ENCODE measurements at places on chromosomes 2 and 18.

DNA sequence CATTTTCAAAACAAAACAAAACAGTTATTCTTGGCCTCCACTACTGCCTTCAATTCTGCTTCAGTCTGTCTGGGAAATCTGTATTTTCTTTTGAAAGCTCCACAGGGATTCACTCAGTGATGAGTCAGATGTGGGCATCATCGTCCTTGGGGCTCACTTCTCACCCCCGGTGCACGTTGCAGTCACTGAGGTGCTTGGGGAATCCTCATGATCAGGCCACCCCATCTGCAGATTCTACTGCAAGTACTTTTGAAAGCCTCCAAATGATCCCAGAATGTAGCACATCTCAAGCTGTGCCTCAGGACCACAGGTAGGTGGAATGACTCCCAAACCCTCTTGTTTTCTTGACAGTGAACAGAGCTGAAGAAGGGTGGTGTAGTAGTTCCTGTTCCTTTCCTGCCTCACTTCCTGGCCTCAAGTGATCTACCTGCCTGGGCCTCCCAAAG, 34.3 kb downstream of the LPIN2 start:
- DNase-seq, result no peak

GRCh38 chr2:126761256-126761980, 105.5 kb downstream of the GYPC start:
- no peak for DNase-seq

- no peak for DNase-seq
These were observed 108.0 kb upstream of the LDAH start for GRCh38 chr2:20930928-20931327.

- DNase-seq, result no peak
These were observed 650.4 kb downstream of the RNF144A start for GRCh38 chr2:7567646-7568045.

- no peak for DNase-seq
These were observed 15.7 kb upstream of the CDH7 start for GRCh38 chr18:65735155-65735554.

- no peak for DNase-seq
These were observed 10.7 kb downstream of the ARID5A start for GRCh38 chr2:96547203-96547641.

DNA sequence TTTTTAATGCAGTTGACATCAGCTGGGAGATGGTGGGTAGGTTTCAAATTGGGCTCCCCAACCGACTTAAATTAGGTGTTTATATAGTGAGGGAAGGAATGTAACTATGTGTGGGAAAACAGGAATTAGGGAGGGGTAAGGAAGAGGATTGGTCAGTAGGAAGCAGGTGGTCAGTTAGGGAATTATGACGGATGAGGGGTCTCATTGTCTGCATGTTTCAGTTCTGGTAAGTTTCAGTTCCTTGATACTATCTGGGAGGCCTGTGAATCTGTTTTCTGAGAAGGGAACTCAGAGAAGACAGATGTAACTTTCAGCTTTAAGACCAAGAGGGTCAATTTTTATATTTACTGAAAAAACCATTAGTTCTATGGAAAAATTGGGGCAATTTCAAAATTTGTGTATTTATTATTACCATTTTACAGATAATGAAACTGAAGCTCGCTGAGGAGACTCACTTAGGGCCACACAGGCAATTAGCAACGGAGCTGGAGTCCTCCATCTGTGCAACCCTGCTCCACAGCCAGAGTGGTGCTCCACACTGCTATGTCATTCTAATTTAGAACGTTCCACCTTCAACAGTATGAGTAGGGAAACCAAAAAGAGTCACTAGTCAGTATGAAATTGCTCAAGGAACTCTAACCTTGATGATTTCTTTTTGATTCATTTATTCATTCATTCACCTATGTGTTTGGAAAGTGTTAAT, 36.0 kb upstream of the CCDC195 start:
- no peak for DNase-seq

- no peak for DNase-seq
These were observed 32.3 kb downstream of the WDPCP start for GRCh38 chr2:63555931-63556330.

- DNase-seq, result no peak
These were observed 75.3 kb upstream of the CYP26B1 start for GRCh38 chr2:72222829-72223564.

DNA sequence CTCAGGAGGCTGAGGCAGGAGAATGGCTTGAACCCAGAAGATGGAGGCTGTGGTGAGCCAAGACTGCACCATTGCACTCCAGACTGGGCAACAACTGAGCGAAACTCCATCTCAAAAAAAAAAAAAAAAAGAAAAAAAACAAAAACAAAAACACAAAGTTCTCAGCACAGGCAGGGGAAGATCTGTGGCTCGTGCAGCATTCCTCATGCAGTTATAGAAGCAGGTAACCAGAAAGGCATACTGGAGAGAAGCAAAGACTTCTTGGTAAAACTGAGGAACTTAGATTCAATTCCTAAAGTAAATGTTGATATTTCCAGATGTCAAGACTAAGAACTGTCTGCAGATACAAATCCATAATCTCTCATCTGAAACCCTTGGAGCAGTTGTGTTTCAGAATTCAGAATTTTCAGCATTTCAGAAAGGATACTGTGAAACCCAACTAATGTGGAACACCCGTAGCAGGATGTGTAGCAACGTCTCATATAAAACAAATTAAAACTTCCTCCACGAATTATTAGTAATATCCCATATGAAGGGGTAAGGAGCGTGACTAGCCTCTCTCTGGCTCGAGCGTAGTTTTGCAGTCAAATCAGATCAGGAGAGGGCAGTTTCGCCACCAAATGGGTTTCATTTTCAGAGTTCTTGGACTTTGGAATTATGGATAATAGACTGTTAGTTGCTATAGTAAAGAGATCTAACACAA, 13.2 kb upstream of the SLC25A52 start:
- DNase-seq, result no peak

- DNase-seq, result no peak
These were observed 24.3 kb downstream of the NCOA1 start for GRCh38 chr2:24515335-24515734.

DNA sequence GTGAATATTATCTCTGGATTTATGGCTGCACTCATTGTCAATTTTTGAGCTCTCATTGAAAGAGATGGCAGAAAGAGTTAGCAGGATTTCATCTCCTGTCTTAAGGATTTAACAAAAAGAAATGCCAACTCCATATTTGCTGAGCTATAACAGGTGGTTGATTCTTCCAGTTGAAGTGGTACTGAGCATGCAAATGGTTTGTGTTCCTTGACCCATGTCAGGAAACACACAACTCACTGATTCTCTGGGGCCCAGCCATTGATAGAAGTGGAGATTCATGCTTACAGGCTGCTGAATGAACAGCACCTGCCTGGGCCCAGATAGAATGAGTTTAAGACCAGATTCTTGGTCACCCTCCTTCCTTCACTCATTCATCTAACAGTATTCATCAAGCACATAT, 128.8 kb downstream of the CERS6 start:
- no peak for DNase-seq

- DNase-seq, result no peak
These were observed 705.9 kb downstream of the CCDC85A start for GRCh38 chr2:56889738-56890137.

- DNase-seq, result no peak
These were observed 73.8 kb downstream of the AQP4 start for GRCh38 chr18:26791676-26792075.

DNA sequence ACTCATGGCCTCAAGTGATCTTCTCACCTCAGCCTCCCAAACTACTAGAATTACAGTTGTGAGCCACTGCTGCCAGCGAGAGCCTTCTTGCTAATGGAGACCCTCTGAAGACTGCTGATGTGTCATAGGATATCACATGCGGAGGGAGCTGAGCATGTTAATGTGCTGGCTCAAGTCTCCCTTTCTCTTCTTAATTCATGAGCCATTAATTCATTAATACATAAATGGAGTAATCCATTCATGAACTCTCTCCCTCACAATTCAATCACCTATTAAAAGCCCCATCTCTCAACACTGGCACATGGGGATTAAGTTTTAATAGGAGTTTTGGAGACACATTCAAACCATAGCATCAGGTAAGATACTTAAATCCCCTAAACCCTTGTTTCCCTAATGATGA, 54.8 kb downstream of the SYT4 start:
- DNase-seq, result no peak
